ENCODE measurements at places on chromosomes 5 and 9.

GRCh38 chr5:159800131-159800840, 116.0 kb upstream of the ADRA1B start:
- no peak for DNase-seq

- DNase-seq, result no peak
Observed at GRCh38 chr9:4828761-4829160, 36.0 kb downstream of the RCL1 start.

- DNase-seq, result no peak
Observed at GRCh38 chr9:123099548-123099947, 66.1 kb downstream of the GPR21 start.

- DNase-seq, result no peak
Observed at GRCh38 chr5:78657201-78657600, 8.6 kb upstream of the LHFPL2 start.

GRCh38 chr5:7876867-7877266, 7.9 kb downstream of the MTRR start:
- DNase-seq, result no peak

All from ovary (tissue), 10 donors.